ENCODE measurements at places on chromosomes 4 and X. TPM values are rescaled to one million over a fixed set of nuclear protein-coding genes. Genes with fewer than 3 reads are reported as not detected.
A peak's percentile ranks its signal among the peaks of the same experiment; 100 is the strongest.

- no peak for DNase-seq
Observed at GRCh38 chr4:2385516-2385915, 32.9 kb downstream of the ZFYVE28 start.

DNA sequence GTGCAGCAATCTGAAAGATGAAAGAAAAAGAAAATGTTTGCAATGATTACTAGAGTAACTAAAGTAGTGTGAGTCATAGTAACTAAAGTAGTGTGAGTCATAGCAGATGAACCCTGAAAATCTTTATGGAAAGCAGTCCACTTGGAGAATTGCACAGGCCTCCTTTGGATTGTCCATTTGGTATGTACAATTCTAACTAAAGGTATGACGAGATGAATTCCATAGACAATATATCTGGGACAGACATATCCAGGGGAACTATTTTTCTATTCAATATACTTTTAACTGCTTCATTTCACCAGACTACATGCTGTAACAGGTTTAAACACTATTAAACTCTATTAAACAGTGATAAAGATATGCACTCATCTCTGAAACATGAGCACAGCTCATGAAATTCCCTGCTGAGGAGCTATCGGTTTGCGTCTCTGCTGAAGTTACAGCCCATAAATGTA lies 798.7 kb downstream of the PCDH7 start:
- peak; percentile 21 for DNase-seq

GRCh38 chr4:61231421-61231820 lies 31.3 kb downstream of the ADGRL3 start:
- no peak for DNase-seq

DNA sequence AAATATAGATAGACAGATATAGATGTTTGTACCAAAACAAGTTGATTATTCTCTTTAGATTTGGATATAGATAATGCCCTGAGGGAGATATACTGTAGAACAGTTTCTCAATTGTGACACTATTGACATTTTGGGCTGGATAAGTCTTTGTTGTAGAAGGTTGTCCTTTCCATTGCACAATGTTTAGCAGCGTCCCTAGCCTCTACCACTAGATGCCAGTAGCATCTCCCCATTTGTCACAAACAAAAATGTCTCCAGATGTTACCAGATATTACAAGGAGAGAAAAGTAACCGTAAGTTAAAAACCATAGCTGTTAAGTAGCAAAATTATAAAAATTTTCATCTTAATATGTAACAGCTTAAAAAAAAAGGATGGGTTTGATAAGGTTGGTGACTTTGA lies 2595.3 kb downstream of the ARAP2 start:
- peak; percentile 1 for DNase-seq

The CCKAR gene
- not detected for polyA plus RNA-seq

GRCh38 chr4:15354371-15355297 lies 73.2 kb upstream of the C1QTNF7 start:
- no peak for DNase-seq
